ENCODE measurements at places on chromosomes 12 and 14. TPM values are rescaled to one million over a fixed set of nuclear protein-coding genes. Genes with fewer than 3 reads are reported as not detected.
A peak's percentile ranks its signal among the peaks of the same experiment; 100 is the strongest.

- DNase-seq = no peak
These were observed 16.6 kb upstream of the GPR68 start for GRCh38 chr14:91261115-91261514.

- DNase-seq = peak; percentile 98
These were observed 26.0 kb downstream of the PPFIBP1 start for GRCh38 chr12:27549801-27550652.

DNA sequence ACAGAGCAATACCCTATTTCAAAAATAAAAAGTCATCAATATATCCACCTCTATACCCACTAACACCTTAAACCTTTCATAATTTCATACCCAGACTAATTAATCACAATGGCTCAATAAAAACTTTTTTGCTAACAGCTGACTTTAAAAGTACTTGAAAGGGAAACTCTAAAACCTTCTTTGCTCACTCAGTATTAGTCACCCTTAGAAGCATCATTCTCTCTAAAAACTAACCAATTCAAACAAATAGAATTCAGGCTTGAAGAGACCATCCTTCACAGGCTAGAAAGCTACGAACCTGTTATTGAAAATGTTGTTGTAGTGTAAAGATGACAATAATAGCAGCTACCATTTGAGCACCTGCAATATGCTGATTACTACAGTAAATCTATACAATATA, 37.2 kb downstream of the HECTD1 start:
- DNase-seq = peak; percentile 53

- no peak for DNase-seq
These were observed 3.2 kb upstream of the KRT4 start for GRCh38 chr12:52817003-52817698.

The PTPN11 gene
- total RNA-seq = 71.5 TPM

The PROX2 gene
- total RNA-seq = not detected
